ENCODE measurements at places on chromosomes 3 and 15.

DNA sequence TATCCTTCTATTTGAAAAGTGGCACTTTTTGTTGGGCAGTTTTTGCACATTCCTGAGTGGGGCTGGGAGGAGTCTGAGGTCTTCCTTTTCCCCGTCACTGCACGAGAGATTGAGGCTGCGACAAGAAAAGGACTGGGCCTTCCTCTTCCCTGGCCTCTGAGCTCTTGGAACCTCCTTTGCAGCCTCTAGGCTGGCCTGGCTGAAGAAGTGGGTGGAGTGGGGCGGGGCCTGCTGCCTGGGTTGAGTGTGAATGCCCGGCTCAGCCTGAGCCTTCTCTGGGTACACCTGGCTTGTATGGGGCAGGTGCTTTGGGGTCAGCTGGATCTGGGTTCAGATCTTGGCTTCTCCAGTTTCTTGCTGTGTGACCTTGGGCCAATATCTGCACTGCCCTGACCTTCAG, 43.1 kb downstream of the PLXNA1 start:
- no peak for DNase-seq

DNA sequence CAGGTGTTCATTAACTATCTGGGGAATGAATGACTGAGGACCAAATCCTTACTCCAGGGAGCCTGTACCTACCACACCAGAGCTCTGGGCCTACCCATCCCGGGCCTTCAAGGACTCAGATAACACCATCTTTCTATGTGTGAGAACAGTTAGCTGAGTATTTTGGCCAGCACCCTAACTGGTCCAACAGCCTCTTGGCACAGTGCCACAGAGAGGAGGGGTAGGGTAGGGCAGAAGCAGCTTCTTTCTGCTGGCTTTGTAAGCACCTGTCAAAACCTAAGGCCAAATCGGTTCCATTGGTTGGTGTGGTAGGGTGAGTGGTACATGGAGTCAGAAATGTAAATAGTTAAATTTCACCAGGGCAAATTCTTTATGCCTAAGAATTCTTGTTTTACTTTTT, 26.7 kb downstream of the ISL2 start:
- DNase-seq, result no peak

GRCh38 chr3:155024006-155024638, 56.0 kb upstream of the MME start:
- peak; percentile 74 for DNase-seq

DNA sequence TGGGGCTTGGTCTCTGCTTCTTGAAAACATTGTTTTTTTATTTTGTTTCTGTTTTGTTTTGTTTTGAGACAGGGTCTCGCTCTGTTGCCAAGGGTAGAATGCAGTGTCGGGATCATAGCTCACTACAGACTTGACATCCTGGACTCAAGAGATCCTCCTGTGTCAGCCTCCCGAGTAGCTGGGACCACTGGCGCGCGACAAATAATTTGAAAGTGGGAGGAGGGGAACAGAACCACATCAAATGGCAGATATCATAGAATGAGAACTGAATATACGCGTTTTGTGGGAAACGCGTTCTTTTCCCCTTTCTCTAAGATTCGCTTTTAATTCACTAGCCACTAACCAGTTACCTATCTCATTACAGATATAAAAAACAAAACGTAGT, 641 bp upstream of the VPS13C start:
- DNase-seq, result no peak

DNA sequence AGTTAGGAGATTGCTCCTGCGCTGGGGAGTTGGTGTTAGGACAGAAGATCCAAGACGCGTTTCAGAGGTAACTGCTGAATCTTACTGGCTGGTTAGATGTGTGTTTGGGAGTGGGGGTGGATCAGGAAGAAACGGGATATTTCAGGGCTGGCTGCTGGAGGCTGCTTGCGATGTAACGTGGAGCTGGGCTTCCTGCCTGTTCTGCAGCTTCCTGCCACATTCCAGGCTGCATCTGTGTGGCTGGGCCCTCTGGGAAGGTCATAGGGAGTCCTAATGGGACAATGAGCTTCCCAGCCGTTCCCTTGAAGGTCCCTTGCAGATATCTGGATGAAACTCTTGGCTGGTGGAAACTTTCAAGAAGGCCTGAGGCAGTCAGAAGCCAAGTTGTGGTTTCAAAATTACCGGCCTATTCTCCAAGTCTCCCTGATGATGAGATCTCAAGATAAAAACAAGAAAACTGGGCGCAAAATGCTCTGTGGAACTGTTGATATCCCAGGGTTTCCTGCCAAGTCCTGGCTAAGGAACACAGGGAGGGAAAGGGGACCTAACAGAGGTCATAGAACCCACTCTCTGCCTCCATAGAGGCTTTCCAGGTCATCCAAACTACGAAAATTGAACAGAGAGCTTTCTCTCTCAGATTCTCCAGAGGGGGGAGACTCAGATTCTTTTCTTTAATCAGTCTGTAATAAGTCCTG, 67.0 kb downstream of the NOX5 start:
- DNase-seq, result peak; percentile 92

- no peak for DNase-seq
These were observed 164.9 kb downstream of the ROBO2 start for GRCh38 chr3:77204788-77205187.

DNA sequence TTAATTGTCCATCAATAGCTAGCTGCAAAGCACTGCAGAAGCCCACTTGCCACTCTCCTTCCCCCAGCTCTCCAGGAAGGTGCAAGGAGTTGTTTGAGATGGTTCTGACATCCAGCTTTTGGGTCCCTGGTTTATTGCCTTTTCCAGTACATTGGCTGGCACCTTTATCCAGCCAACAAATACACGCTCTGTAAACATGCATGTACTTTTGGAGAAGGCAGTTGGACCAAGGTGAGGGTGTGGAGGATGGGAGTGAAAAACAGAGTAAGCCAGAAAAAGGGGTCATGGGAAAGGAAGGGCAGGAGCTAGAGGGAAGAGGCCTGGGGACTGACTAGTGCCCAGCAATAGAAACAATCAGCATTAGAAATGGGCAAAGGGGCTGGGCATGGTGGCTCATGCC, 102.7 kb downstream of the CGNL1 start:
- DNase-seq, result no peak

- DNase-seq, result no peak
These were observed 25.0 kb upstream of the MGLL start for GRCh38 chr3:127847236-127847720.
